B cell (primary cell): ENCODE measurements at places on chromosomes 3 and 15.
A peak's percentile ranks its signal among the peaks of the same experiment; 100 is the strongest.

GRCh38 chr15:65819563-65819960, 27.5 kb upstream of the DENND4A start:
- H3K27me3 ChIP-seq = no peaks in the 10 kb centered on the region
- H3K4me3 ChIP-seq = no peak overlapping the region
- peak overlapping the region; percentile 91 for H3K27ac ChIP-seq
- H3K4me1 ChIP-seq = peaks cover 69% of the 10 kb centered on the region
- DNase-seq = peak; percentile 40

DNA sequence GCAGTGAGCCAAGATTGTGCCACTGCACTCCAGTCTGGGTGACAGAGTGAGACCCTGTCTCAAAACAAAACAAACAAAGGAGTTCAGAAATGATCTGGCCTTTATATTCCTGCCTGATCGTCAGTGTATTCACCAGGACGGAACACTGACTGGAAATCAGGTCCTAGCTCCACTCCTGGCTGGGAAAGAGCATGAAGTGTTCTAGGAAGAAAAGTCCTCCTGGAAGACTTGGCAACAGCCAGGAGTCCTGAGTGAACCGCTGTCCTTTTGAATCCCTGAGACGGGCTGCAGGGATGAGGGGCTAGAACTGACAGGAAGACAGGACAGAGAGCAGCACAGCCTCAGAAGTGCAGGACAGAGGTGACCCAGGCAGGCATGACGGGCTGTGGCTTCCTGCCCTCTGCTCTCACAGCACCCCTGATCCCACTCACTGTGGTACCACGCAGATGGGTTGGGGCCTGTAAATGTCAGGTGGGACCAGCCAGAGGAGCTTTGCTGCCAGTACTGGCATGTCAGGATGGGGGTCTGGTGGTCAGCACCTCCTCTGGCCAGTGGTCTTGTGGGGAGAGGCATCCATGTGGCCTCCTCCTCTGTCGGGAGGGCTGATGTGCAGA, 23.5 kb downstream of the FAN1 start:
- H3K36me3 ChIP-seq = peaks cover 7% of the 10 kb centered on the region
- H3K4me3 ChIP-seq = no peak overlapping the region
- no peaks in the 10 kb centered on the region for H3K27me3 ChIP-seq
- H3K27ac ChIP-seq = no peak overlapping the region
- no peaks in the 10 kb centered on the region for H3K4me1 ChIP-seq
- no peak for DNase-seq

DNA sequence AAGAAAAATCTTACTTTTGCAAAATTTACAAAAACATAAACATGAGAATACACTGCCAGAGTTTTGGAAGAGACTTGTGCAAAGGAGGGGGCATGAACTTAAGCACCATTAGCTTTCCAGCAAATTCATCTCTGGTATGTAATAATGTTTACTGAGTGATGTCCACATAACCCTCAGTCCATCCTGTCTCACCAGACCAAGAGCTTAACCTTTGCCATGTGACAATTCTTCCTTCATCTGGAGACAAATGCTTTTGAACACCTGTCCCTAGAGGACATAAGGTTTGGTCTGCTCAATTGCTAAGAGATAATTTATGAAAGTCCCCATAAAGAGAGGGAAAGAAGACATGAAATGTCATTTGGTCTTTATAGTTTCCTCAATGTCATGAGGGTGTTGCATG, 412.3 kb downstream of the ERC2 start:
- H3K4me3 ChIP-seq = no peak overlapping the region
- no peak for DNase-seq
- no peaks in the 10 kb centered on the region for H3K4me1 ChIP-seq
- no peak overlapping the region for H3K27ac ChIP-seq

DNA sequence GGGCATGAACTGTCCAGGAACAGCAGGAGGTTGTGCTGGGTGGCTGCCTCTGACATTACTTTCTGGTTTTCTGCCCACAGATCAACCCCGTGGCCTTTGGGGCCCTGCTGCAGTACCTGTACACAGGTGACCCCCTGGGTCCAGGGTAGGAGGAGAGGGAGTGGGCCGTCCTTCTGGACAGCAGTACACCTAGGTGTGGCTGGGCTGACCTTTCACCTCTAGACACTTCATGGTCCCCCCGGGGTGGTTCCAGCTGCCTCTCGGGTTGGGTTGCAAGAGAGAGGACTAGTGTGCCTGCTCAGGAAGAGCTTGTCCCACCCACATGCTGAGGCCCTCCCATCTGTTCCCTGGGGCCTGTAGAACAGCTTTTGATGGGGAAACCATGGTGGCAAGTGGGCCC, 3.7 kb downstream of the ABTB1 start:
- H3K27me3 ChIP-seq = no peaks in the 10 kb centered on the region
- no peak overlapping the region for H3K27ac ChIP-seq
- peaks cover 25% of the 10 kb centered on the region for H3K4me1 ChIP-seq
- no peaks in the 10 kb centered on the region for H3K36me3 ChIP-seq
- H3K4me3 ChIP-seq = no peak overlapping the region
- DNase-seq = no peak
